Left renal pelvis (tissue), 4 donors: ENCODE measurements at places on chromosomes 12 and 14.

GRCh38 chr14:102554821-102555819, 37.3 kb upstream of the RCOR1 start:
- DNase-seq: no peak

- DNase-seq: no peak
Measured at GRCh38 chr12:18629916-18630315, 107.9 kb downstream of the PLCZ1 start.

- DNase-seq: no peak
Measured at GRCh38 chr14:77868552-77869285, 68.8 kb downstream of the ADCK1 start.

DNA sequence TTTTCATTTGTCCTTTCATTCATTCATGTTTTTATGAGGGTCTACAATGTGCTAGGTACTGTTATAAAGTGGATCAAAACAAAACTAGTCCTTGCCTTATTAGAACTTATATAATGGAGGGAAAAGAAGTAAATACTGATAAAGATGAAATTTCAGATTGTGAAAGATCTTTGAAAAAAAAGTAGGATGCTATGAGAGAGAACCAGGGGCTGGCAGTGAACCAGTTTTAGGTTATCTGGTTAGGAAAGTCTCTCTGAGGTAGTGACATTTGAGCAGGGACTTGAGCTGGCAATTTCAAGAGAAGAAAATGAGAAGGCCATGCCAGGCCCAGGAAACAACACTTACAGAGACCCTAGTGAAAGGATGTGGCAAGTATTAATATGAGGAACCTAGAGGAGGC, 57.3 kb upstream of the E2F7 start:
- DNase-seq: no peak

DNA sequence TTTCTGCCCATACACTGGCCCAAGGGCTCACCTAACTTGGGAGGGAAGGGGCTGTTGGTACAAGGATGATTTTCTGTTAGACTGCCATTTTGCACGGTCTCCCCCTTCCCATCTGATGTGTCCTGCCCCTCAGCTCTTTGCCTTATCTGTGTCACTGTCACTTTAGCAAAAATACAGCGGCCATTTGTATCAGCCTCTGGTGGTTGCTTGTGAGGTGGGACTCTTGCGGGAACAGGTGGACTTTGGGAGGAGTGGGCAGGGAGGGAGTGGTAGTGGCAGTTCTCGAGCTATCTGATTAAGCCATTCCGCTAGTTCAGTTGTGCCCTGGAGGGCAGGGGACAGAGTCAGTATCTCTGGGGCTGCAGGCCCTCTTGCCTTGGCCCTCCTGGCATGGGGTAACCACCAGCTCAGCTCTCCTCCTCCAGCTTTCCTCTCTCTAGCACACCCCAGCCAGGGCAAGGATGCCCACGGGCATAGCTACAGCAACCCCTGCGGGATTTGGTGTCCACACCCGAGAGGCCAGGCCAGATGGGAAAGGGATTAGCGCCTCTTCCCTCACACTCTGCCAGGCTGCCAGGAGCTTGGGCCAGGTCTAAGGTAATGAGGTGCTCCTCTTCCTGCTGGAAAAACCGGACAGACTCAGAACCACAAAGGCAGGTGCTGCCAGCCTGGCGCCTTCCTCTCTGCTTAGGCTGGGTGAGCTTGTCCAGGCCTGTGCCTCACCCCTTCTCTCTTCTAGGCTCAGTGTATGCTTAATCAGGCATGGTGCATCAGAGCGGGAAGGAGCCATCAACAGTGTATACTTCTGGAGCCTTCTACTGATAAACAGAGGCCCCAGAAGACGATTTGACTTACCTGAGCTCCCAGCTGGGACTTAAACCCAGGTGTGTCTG, 8.7 kb downstream of the SLC48A1 start:
- no peak for DNase-seq

DNA sequence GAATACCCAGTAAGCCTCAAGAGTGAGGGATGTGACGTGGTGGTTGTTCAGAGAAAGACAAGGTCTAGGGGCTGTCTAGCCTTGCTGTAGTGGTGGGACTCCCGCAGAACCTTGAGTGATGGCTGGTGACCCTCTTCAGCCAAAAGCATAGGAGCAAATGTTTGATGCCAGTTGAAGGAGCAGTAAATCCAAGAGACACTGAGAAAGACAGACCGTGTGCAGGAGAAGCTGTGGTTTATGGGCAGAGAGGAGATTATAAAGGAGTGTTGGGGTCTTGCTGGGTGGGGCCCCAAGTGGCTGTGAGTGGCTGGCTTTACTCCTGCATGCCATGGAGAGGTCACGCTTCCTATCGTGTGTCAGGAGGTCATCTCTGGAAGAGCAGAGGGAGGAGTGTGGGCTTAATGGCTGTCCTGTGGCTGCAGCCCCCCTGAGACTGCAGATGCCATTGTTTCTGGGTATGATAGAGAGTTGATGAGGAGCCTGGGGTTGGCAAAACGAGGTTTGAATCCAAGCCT, 152.0 kb upstream of the CCND2 start:
- no peak for DNase-seq

GRCh38 chr14:100288382-100289185, 17.7 kb downstream of the SLC25A29 start:
- no peak for DNase-seq

DNA sequence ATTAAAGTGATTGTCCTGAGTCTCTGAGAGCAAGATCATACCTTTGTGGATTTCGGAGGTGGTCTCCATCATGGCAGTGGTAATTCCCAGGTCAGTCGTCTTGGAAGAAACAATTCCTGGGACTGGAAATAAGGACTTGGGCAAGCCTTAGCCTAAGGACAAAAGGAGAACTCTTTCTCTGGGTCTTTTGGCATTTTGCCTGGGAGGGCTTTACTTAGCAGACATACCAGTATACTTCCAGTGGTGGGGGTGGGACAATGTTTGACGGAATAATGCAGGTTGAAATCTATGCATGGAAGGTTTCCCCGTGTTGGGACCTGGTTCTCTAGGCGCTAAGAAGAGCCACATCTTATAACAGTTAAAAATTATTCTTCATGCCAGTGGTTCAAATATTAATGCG, 70.4 kb upstream of the USP44 start:
- no peak for DNase-seq

GRCh38 chr12:96422192-96422591, 22.0 kb upstream of the CDK17 start:
- DNase-seq: no peak

GRCh38 chr12:27002141-27002540, 12.0 kb downstream of the TM7SF3 start:
- DNase-seq: no peak
